Thoracic aorta (tissue), 2 donors: ENCODE measurements at places on chromosomes 4 and X.
A peak's percentile ranks its signal among the peaks of the same experiment; 100 is the strongest.

- H3K4me1 ChIP-seq, result peaks cover 26% of the 10 kb centered on the region
- no peaks in the 10 kb centered on the region for H3K36me3 ChIP-seq
- H3K27me3 ChIP-seq, result no peaks in the 10 kb centered on the region
- no peak for DNase-seq
- H3K4me3 ChIP-seq, result no peak overlapping the region
Measured at GRCh38 chr4:147547314-147548056, 66.6 kb downstream of the EDNRA start.

- no peaks in the 10 kb centered on the region for H3K36me3 ChIP-seq
- H3K4me3 ChIP-seq, result no peak overlapping the region
- no peaks in the 10 kb centered on the region for H3K27me3 ChIP-seq
- DNase-seq, result no peak
- no peak overlapping the region for H3K27ac ChIP-seq
- peaks cover 3% of the 10 kb centered on the region for H3K4me1 ChIP-seq
Measured at GRCh38 chrX:46547857-46548256, 2.6 kb upstream of the ZNF674 start.

GRCh38 chrX:71870208-71871098, 40.2 kb upstream of the NHSL2 start:
- DNase-seq, result no peak
- H3K4me1 ChIP-seq, result no peaks in the 10 kb centered on the region
- H3K27ac ChIP-seq, result no peak overlapping the region
- no peaks in the 10 kb centered on the region for H3K27me3 ChIP-seq
- H3K36me3 ChIP-seq, result no peaks in the 10 kb centered on the region
- H3K4me3 ChIP-seq, result no peak overlapping the region

DNA sequence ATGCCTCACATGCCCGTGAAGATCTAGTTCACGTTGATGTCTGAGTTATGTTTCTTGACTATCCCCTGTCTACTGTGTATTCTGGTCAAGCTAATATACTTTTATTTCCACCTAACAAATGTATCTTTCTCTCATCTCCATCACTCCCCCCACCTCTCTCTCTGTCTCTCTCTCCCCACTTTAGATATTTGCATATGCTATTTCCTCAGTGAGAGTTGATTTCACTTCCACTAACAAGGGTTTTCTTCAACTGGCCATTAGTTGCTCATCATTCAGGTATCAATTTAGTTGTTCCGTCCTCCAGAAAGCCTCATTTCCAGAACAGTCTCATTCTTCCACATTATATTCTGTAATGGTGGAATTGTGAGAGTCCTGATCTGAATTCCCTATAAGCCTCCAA, 1777.8 kb upstream of the TENM3 start:
- H3K36me3 ChIP-seq, result no peaks in the 10 kb centered on the region
- no peak for DNase-seq
- no peak overlapping the region for H3K4me3 ChIP-seq

- no peaks in the 10 kb centered on the region for H3K4me1 ChIP-seq
- peak overlapping the region; percentile 61 for H3K27ac ChIP-seq
- no peaks in the 10 kb centered on the region for H3K36me3 ChIP-seq
- H3K4me3 ChIP-seq, result peak overlapping the region; percentile 87
- DNase-seq, result no peak
Measured at GRCh38 chrX:133414406-133415275, 648 bp downstream of the GPC4 start.

DNA sequence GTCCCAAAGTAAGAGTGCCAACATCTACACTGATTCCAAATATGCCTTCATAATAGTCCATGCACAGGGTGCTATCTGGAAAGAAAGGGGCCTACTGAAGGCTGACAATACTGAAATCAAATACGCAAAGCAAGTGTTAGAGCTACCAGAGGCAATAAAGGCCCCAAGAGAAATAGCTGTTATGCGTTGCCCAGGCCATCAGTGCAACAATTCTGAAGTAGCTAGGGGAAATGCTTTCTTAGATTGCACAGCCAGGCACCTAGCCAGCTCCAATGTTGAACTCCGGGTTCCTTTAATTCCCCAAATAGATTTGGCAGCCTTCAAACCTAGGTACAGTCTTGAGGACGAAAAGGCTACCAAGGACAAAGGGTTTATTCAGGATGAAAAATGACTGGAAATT, 17.4 kb upstream of the PAPSS1 start:
- DNase-seq, result no peak
- no peaks in the 10 kb centered on the region for H3K27me3 ChIP-seq
- H3K36me3 ChIP-seq, result no peaks in the 10 kb centered on the region
- H3K4me3 ChIP-seq, result no peak overlapping the region
- H3K4me1 ChIP-seq, result no peaks in the 10 kb centered on the region

- DNase-seq, result no peak
- no peak overlapping the region for H3K27ac ChIP-seq
- H3K4me1 ChIP-seq, result no peaks in the 10 kb centered on the region
Measured at GRCh38 chr4:56215901-56216300, 171.4 kb downstream of the AASDH start.

DNA sequence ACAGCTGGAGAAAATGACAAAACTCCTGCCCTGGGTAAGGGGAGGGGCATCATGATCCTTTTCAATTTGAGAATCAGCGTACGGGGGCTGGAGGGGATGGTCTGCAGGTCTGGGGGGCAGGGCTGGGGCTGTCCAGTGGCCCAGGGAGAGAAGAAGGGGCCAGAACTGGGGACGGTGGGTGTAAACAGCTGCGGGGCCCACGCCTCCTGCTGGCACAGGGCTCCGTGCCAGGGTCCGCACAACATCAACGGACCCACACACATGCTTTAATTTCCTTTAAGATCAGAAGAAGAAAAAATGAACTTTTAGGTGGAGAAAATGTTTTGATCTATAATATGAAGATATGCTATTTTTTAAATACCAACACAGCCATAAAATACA, 52.1 kb downstream of the PSAPL1 start:
- H3K27ac ChIP-seq, result no peak overlapping the region
- H3K4me3 ChIP-seq, result no peak overlapping the region
- H3K4me1 ChIP-seq, result no peaks in the 10 kb centered on the region
- H3K36me3 ChIP-seq, result no peaks in the 10 kb centered on the region
- DNase-seq, result no peak

- H3K4me1 ChIP-seq, result peaks cover 15% of the 10 kb centered on the region
- H3K27ac ChIP-seq, result no peak overlapping the region
- DNase-seq, result no peak
- H3K27me3 ChIP-seq, result no peaks in the 10 kb centered on the region
- no peaks in the 10 kb centered on the region for H3K36me3 ChIP-seq
Measured at GRCh38 chr4:101304916-101305315, 42.4 kb downstream of the PPP3CA start.

DNA sequence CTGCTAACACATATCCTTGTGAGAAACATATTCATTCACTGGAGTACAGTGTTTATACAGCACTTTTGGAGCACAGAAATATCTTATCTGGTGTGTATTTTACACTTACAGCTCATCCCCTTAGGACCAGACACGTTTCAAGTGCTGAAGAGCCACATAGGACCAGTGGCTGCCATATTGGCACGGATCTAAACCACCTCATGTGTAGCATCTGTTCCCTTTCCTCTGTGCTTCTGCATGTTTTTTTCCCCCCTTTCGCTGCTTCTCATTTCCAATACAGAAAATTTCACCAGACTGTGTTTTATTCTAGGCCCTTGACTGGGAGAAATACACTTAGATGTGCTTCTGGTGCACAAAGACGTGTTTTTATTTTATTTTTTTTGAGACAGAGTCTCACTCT, 69.7 kb upstream of the RBMX start:
- DNase-seq, result no peak
- no peaks in the 10 kb centered on the region for H3K4me1 ChIP-seq
- no peaks in the 10 kb centered on the region for H3K36me3 ChIP-seq

DNA sequence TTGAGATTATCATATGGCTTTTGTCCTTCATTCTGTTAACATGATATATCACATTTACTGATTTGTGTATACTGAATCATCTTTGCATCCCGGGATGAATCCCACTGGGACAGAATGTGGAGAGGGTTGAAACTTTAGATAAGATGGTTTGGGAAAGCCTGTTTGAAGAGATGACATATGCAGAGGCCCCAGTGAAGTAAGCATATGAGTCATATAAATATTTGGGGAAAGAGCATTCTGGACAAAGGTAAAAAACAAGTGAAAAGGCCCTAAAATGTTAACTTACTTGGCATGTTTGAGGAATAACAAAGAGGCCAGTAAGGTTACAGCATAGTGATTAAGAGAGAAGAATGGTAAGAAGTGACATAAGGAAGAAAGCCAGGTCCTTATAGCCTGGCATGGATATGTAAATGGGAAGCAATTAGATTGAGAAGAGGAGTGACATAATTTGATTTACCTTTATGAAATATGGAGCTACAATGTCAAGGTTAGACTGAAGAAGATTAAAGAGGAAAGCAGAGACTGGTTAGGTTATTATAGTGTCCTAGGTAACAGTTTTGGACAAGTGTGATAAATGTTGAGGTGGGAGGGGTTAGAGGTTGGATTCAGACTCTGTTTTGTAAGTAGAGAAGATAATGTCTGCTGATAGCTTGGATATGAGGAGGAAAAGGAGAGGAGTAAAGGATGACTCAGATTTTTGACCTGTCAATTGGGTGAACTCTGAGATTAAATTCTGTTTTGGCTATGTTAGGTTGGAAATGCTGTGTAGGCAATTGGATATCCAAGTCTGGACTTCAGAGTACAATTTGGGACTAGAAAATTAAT, 54.6 kb upstream of the DRP2 start:
- H3K4me1 ChIP-seq, result no peaks in the 10 kb centered on the region
- no peak for DNase-seq
